ENCODE measurements at places on chromosomes 2 and 18. TPM values are rescaled to one million over a fixed set of nuclear protein-coding genes. Genes with fewer than 3 reads are reported as not detected.

DNA sequence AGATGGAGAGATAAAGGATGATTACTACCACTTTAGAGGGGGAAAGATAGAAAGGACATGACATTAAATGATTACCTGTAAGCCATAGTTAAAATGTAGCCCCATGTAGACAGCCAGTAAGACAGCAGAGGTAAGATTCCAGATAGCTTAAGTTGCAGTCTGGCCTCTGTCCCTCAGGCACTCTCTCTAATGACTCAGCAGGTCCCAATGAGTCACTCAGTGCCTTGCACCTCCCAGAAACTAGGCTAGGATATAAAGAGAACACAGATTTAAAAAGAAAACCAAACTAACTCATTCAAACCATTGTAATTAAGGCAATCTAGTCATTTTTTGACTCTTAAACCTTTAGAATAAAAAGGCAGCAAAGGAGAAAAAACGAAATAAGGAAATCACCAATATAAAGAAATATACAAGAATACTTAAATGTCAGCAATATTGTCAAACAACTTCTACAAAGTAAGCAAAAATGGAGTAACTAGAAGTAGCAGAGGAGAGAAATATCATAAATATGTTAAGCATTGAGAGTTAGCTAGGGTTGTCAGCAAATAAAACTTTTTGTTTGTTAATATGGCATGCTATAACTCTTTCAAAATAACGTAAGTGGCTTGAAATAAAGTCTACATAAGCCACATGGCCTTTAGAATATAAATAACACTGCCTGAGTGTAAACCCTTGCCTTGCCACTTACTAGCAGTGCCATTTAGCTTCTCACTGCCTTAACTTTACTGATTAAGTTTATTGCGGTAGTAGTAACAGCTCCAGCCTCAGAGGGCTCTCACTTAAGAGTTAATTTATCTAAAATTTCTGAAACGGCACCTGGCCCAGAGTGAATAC lies 48.5 kb downstream of the SOCS6 start:
- H3K27me3 ChIP-seq: no peaks in the 10 kb centered on the region
- DNase-seq: no peak
- H3K27ac ChIP-seq: no peak overlapping the region
- H3K4me3 ChIP-seq: no peak overlapping the region
- no peaks in the 10 kb centered on the region for H3K4me1 ChIP-seq
- no peaks in the 10 kb centered on the region for H3K36me3 ChIP-seq

DNA sequence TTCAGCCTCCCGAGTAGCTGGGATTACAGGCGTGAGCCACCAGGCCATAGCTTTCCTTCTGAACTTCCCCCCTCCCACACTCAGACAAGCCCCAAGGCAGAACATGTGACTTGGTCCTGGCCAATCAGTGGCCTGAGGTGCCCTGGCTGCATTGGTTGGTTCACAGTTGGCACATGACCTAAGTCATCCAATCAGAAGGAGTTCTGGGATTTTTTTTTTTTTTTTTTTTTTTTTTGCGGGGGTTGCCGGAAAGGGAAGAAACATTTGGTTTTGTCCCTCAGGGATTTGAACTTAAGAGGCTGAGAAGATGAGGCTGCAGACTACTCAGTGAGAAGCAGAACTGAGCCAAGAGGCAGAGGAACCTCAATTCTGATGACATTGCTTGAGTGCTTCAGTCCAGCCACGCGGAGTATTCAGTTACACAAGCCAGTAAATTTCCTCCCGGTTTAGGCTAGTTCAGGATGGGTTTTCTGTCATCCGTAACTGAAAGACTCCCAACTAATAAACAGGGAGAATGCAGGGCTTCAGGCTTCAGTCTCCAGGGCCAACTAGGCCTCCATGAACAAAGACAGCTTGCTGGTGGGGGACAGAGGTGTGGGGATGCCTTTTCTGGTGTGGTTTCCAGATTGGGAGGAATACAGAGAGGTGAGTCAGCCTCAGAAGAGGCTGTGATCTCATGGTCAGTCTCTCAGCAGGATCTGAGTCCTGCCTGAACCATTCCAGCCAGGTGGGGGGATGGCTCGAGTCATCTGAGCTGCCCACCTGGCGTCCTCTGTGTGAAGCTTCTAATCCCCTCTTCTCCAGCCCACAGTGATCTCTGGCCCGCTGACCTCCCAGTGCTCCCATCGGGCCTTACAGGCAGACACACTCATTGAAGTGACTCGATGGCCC lies 9.2 kb downstream of the PTMA start:
- H3K4me1 ChIP-seq: no peaks in the 10 kb centered on the region
- DNase-seq: no peak
- H3K27ac ChIP-seq: no peak overlapping the region
- no peak overlapping the region for H3K4me3 ChIP-seq
- H3K36me3 ChIP-seq: peaks cover 2% of the 10 kb centered on the region
- H3K27me3 ChIP-seq: no peaks in the 10 kb centered on the region

DNA sequence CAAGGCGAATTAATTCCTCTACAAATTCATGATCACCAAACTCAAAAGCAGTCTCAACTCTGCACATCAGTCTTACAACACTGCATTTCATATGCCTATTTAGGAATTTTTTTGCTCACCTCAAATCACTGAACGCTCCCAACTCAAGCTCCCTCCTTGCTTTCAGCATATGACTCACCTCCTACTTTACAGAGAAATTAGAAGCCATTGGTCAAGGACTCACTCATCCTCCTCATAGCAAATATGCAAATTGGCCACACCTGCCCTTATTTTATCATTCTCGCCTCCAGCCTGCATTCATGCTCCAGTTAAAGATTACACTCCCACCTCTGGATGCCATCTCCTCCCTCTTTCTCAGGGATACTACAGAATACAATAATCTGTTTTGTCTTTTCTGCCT lies 148.8 kb downstream of the MBD2 start:
- no peak overlapping the region for H3K4me3 ChIP-seq
- H3K27ac ChIP-seq: no peak overlapping the region
- H3K36me3 ChIP-seq: no peaks in the 10 kb centered on the region
- no peaks in the 10 kb centered on the region for H3K27me3 ChIP-seq

- H3K36me3 ChIP-seq: no peaks in the 10 kb centered on the region
- H3K27ac ChIP-seq: no peak overlapping the region
- no peak overlapping the region for H3K4me3 ChIP-seq
- DNase-seq: peak; percentile 43
- no peaks in the 10 kb centered on the region for H3K27me3 ChIP-seq
Observed at GRCh38 chr2:127629637-127630036, 16.3 kb upstream of the GPR17 start.

Gene SERPINB8
- polyA plus RNA-seq: 3.1 TPM

Gene HOXD4
- 1.8 TPM for polyA plus RNA-seq

Gene ST8SIA5
- 1.1 TPM for polyA plus RNA-seq

Gene GREB1
- 6.2 TPM for polyA plus RNA-seq

Gene RANBP2
- polyA plus RNA-seq: 13.7 TPM

Data from pancreas (tissue), 10 donors.